ENCODE measurements at places on chromosomes 13 and 19. TPM values are rescaled to one million over a fixed set of nuclear protein-coding genes. Genes with fewer than 3 reads are reported as not detected.

IGFL3 gene
- total RNA-seq = not detected

GARIN5A gene
- total RNA-seq = 0.21 TPM

DNA sequence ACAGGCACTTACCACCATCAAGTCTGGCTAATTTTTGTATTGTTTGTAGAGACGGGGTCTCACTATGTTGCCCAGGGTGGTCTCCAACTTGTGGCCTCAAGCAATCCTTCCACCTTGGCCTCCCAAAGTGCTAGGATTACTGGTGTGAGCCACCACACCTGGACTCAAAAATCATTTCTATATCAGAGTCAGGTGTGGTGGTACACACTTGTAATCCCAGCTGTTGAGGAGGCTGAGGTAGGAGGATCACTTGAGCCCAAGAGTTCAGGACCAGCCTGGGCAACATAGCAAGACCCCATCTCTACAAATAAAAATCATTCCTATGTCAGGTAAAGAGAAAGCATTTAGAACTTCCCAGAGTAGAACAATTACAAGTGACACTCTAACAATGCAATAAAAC lies 48.4 kb downstream of the MYO9B start:
- H3K4me3 ChIP-seq = no peak overlapping the region
- DNase-seq = no peak
- no peaks in the 10 kb centered on the region for H3K27me3 ChIP-seq
- peaks cover 41% of the 10 kb centered on the region for H3K4me1 ChIP-seq

WDR88 gene
- not detected for total RNA-seq

ATP8A2 gene
- 0.38 TPM for total RNA-seq

ZNF534 gene
- total RNA-seq = not detected

GSX1 gene
- not detected for total RNA-seq

DNA sequence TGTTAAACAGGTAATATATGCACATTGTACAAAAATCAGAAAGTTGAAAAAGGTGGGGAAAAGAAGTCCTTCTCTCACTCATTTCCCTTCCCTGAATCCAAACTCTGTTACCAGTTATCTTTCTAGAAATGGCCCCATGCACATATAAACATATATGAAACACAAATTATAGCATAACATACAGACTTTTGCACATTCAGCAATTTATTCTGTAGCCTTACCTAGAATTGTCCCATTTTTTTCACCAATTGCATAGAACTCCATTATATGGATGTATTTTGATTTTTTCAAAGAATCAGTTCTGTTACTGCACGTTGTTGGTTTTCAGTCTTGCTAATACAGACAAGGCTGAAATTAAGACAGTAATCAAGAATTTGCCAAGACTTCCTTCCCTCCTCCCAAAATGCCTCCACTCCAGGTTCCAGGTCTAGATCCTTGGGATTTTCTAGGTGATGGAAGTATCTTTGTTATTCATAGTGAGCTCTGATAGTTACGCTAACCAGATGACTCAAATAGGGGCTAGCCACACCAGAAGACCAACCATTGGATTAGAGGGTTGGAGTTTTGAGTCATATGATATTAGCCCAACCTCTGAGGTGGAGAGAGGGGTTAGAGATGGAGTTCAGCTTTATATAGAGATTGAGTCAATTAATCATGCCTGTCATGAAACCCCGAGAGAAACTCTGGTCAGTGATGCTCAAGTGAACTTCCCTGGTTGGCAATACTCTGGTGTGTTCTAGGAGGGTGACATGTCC lies 30.7 kb downstream of the GPR180 start:
- H3K4me3 ChIP-seq = no peak overlapping the region
- H3K27ac ChIP-seq = no peak overlapping the region
- peak; percentile 43 for DNase-seq
- no peaks in the 10 kb centered on the region for H3K27me3 ChIP-seq
- H3K4me1 ChIP-seq = peaks cover 2% of the 10 kb centered on the region

EXOC3L2 gene
- not detected for total RNA-seq

GRCh38 chr13:111668451-111668850 lies 348.0 kb downstream of the TEX29 start:
- no peak overlapping the region for H3K27ac ChIP-seq
- no peaks in the 10 kb centered on the region for H3K36me3 ChIP-seq
- DNase-seq = peak; percentile 34
- H3K4me1 ChIP-seq = no peaks in the 10 kb centered on the region

DNA sequence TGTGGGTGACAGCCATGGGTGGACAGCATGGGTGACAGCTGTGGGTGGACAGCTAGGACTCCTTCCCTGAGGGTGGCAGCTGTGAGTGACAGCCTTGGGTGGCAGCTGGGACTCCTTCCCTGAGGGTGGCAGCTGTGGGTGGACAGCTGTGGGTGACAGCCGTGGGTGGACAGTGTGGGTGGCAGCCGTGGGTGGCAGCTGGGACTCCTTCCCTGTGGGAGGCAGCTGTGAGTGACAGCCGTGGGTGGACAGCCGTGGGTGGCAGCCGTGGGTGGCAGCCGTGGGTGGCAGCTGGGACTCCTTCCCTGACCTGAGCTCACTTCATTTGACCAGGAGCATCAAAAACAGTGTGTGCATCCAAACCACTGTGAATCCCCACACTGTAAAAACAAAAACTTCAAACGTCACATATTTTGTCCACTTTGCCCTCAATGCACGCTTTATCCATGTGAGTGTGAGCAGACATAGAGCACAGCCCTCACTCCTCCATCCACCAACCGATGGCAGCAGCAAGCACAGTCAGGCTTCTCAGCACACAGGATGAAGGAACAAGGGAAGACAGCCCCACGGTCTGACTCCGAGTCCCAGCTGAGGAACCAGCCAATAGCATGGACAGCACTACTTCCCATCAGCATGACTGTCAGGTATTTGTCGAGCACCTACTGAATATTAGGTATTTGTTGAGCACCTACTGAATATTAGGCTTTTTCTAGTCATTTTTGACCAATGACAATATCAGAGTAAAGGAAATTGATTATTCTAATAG lies 1.6 kb upstream of the CFAP97D2 start:
- no peak overlapping the region for H3K27ac ChIP-seq
- H3K4me1 ChIP-seq = peaks cover 2% of the 10 kb centered on the region
- H3K4me3 ChIP-seq = no peak overlapping the region
- peaks cover 14% of the 10 kb centered on the region for H3K27me3 ChIP-seq
- peaks cover 4% of the 10 kb centered on the region for H3K36me3 ChIP-seq

PTH2 gene
- total RNA-seq = not detected

GRCh38 chr19:48110350-48110966 lies at the start of gene PLA2G4C:
Gene PLA2G4C (minus strand): TSS chr19:48110817. CDS start chr19:48106529, 4,288 bp downstream.
- peak; percentile 94 for DNase-seq
- H3K4me3 ChIP-seq = peak within 1 kb of the TSS; percentile 89
- H3K4me1 ChIP-seq = peaks cover 16% of the 10 kb centered on the region
- peaks cover 9% of the 10 kb centered on the region for H3K36me3 ChIP-seq
- no peaks in the 10 kb centered on the region for H3K27me3 ChIP-seq

- DNase-seq = no peak
- no peak overlapping the region for H3K27ac ChIP-seq
- H3K4me3 ChIP-seq = no peak overlapping the region
- H3K4me1 ChIP-seq = peaks cover 3% of the 10 kb centered on the region
Measured at GRCh38 chr19:53819861-53820260, 4.3 kb downstream of the NLRP12 start.

KRTDAP gene
- total RNA-seq = not detected

GRCh38 chr19:10471909-10472308 lies 31.2 kb downstream of the KEAP1 start:
- H3K27ac ChIP-seq = no peak overlapping the region
- peaks cover 14% of the 10 kb centered on the region for H3K36me3 ChIP-seq
- H3K4me1 ChIP-seq = peaks cover 7% of the 10 kb centered on the region
- peak; percentile 71 for DNase-seq

- H3K27me3 ChIP-seq = no peaks in the 10 kb centered on the region
- no peak for DNase-seq
- H3K4me3 ChIP-seq = no peak overlapping the region
- no peaks in the 10 kb centered on the region for H3K36me3 ChIP-seq
- no peaks in the 10 kb centered on the region for H3K4me1 ChIP-seq
Measured at GRCh38 chr13:59364641-59365085, 799.1 kb downstream of the DIAPH3 start.

All from activated CD4-positive, alpha-beta T cell treated with anti-CD3 and anti-CD28 coated beads, Interleukin-2, amount 10 ng/mL, durations not matched to agents 24 days and 14 days (primary cell).